ENCODE measurements at places on chromosomes 5 and 9.

DNA sequence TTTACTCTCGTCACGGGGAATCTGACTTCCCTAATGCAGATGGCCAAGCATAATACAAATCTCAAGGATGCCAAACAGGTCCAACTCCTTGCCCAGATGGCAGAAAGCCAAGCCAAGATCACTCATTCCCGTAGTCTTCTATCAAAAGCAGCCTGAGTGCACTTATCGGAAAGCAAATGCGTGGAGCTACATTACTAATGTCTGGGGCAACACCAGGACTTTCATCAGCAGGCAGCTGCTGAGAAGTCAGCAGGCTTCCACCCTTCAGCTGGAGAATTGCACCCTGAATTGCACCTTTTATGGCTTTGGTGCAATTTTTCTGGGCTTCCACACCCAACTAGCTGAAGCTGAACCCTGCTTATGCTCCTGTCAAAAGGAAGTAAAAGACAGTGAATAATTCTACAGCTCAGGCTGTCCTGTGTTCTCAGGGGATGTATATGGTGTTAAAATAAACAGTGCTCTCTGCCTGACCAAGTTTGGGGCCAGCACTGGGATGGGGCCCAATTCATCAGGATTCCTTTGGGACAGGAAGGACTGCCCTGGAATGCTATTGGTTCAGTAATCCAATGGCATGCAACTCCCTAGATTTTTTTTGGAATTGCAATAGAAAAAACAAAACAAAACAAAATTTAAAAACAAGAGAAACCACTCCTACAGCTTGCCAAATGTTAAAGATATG, 92.6 kb downstream of the DPYSL3 start:
- no peak for DNase-seq

- no peak for DNase-seq
These were observed 1.3 kb downstream of the SHC3 start for GRCh38 chr9:89177012-89177943.

DNA sequence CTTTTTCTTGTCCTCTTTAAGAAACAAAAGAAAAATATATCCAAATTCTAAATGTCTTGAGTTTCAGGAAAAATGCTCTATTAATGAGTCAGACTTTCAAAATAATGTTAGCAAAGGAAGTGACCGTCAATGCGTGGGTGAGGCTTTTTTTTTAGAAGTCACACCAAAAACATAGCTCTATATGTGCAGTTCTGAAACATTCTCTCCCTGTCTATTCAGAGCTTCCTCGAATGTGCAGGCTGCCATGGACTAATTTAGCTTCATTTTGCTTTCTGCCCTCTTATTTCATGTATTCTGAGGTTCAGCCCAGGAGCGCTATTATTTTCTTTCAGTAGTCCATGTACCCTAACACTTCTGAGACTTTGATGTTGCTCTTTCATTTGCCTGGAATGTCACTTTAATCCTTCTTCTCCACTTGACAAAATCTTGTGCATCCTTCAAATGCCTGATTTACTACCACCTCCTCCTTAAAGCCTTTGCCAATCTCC, 72.5 kb upstream of the RASA1 start:
- no peak for DNase-seq

- DNase-seq: no peak
These were observed 324 bp downstream of the LPCAT1 start for GRCh38 chr5:1523480-1523792.

- DNase-seq: no peak
These were observed 547.1 kb downstream of the CCDC171 start for GRCh38 chr9:16099732-16100536.

DNA sequence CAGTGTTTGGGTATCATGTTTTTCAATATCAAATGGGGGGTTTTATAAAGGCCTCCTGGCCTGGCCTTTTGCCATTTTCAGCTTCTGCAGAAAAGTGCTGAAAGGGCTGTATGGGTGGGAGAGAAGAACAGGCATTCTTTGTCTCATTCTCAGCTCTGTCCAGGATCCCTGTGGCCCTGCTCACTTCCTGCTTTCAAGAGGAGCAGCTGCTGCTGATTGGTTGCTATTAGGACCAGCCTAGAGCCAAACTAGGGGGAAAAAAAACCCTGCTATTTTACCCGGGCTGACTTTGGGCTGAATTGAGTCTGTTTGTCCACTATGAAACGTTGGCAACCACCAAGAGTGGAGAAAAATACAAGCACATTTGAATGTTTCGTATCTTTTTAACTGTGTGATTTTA, 117.1 kb downstream of the CMYA5 start:
- DNase-seq: no peak

GRCh38 chr5:137954131-137954879, 65.0 kb downstream of the PKD2L2 start:
- DNase-seq: no peak

DNA sequence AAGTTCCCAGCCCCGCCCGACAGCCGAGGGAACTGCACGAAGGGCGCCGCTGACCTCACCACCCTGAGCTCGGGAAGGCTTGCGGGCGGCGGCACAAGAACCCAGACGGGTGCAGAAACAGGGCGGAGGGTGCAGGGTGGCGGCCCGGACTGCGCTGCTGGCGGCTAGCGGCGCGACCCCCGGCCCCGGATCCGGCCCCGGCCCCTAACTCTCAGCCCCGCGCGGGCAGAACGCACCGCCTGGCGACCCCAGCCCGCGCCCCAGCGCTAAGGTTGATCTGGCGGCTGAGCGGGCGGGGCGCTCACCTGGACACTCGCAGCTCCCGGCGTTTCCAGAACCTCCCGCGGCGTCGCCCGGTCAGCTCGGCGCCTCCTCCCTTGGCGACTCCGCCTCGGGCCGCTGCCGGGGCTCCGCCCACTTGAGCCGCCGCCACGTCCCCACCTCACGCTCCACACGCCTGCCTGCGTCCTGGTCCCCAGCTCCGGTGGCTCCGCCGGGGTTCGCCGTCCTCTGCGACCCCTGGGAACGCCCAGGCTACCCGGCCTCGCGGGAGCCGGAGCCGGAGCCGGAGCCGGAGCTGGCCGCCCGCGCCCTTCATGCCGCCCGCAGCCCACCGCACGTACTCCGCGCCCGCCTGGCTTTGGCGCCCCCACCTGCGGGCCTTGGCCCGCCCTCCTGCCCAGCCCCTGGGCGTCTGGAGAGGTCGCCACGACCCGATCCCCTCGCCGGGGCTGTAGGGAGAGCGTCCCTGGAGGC, at the start of gene P4HA2:
P4HA2 (minus strand) TSS at position 369 of the 756 bp plus-strand sequence. CDS start 9,227 bp downstream, outside the sequence.
- peak; percentile 53 for DNase-seq

GRCh38 chr5:6552612-6553011, 80.2 kb downstream of the NSUN2 start:
- no peak for DNase-seq

DNA sequence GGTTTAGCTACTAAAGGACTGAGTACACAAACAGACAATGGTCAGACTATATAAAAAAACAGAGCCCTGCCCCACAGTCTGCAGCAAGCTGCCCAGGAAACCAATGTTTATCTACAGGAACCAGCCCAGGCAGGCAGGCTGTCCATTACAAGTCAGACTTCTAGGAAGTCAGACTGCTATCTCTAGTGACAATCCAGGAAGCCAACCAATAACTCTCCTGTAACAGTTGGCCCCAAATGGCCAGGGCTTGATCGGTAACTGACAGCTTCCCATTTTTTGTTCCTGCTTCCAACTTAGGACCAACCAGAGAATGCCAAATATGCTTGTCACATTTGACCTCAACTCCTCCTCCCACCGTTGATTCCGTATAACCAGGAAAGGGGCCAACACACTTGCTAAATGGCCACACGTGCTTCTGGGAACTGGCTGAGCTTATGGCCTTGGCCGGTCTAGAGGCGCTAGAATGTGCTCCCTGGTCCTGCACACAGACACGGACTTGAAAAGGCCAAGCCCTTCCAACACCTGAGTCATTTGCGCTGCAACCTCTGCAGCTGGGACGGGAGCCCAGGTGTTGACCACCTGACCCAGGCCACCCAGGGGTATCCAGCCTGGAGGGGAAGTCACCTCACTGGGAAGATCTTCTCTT, 79.6 kb upstream of the CDK20 start:
- no peak for DNase-seq

GRCh38 chr9:34254141-34254913, 74.7 kb downstream of the KIF24 start:
- DNase-seq: no peak

GRCh38 chr5:131242728-131243255, 21.1 kb upstream of the CDC42SE2 start:
- DNase-seq: no peak

DNA sequence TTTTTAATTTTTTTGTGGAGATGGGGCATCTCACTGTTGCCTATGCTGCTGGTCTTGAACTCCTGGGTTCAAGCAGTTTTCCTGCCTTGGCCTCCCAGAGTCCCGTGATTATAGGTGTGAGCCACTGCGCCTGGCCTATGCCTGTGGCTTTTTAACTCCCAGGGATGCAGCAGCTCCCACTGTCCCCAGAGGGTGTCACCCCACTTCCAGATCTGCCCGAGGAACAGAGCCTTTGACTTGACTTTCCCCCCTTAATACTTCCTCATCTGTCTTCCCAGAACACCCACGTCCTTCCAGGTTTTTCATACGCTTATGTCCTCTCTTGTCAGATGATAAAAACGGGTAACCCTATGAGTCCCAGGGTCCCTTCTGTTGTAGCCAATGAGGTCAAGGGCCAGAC, 7.6 kb upstream of the PRRC2B start:
- no peak for DNase-seq

GRCh38 chr5:81657386-81657785, 93.5 kb downstream of the SSBP2 start:
- no peak for DNase-seq

- DNase-seq: no peak
These were observed 1.7 kb upstream of the PTGDS start for GRCh38 chr9:136975644-136976043.

DNA sequence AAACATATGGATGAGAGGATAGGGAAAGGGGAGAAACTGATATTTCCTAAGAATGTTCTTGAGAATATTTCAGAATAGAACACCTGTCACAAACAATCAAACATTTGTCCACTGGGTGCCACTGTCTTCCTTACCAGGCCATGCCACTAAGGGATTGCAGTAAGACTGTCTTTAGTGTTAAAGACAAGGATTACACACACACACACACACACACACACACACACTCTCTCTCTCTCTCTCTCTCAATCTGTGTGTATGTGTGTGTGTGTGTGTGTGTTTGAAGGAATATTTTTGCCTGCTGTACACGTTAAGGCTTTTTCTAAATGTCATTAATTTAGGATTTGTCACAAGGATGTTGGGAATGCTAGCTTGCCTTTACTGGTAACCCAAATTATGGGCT, 54.4 kb downstream of the CCDC192 start:
- no peak for DNase-seq

- no peak for DNase-seq
These were observed 534.5 kb downstream of the BNC2 start for GRCh38 chr9:16335788-16336580.

DNA sequence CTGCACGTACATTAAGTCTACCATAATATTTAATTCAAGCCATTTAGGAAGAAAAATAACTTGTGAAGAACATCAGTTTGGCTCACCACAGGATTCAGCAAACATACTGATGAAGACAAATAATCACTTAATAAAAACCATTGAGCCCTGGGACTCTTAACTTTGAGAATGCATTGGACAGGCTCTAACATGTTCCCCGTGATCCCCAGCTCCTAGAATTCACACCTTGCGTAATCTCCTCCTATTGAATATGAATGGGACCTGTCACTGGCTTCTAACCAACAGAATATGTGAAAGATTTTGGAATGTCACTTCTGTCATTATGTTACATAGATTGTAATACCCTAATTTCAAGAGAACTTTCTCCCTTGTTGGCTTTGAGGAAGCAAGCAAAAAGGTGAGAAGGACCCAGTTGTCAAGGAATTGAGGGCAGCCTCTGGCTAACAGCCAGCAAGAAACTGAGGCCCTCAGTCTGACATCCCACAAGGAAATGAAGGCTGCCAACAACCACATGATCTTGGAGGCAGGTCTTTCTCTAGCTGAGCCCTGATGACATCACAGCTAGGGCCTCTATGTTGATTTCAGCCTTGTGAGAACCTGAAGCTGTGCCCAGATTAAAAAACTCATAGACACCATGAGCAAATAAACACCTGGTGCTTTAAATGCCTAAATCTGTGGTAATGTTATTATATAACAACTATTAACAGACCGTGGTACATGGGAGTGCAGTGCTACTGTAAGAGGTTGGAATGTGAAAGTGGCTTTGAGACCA, 433.2 kb downstream of the SEMA5A start:
- DNase-seq: no peak
